Aorta (tissue), 5 donors: ENCODE measurements at places on chromosomes 13 and 19. TPM values are rescaled to one million over a fixed set of nuclear protein-coding genes. Genes with fewer than 3 reads are reported as not detected.

GRCh38 chr19:45660636-45661035 lies 7.4 kb upstream of the GIPR start:
- no peaks in the 10 kb centered on the region for H3K36me3 ChIP-seq
- H3K27ac ChIP-seq = no peak overlapping the region
- H3K4me3 ChIP-seq = no peak overlapping the region
- no peaks in the 10 kb centered on the region for H3K27me3 ChIP-seq

- H3K27ac ChIP-seq = no peak overlapping the region
- H3K27me3 ChIP-seq = no peaks in the 10 kb centered on the region
- no peak for DNase-seq
- H3K4me3 ChIP-seq = no peak overlapping the region
- H3K36me3 ChIP-seq = no peaks in the 10 kb centered on the region
Measured at GRCh38 chr19:53960886-53961285, 1.9 kb upstream of the CACNG8 start.

Gene ZFP14
- 11.5 TPM for total RNA-seq

DNA sequence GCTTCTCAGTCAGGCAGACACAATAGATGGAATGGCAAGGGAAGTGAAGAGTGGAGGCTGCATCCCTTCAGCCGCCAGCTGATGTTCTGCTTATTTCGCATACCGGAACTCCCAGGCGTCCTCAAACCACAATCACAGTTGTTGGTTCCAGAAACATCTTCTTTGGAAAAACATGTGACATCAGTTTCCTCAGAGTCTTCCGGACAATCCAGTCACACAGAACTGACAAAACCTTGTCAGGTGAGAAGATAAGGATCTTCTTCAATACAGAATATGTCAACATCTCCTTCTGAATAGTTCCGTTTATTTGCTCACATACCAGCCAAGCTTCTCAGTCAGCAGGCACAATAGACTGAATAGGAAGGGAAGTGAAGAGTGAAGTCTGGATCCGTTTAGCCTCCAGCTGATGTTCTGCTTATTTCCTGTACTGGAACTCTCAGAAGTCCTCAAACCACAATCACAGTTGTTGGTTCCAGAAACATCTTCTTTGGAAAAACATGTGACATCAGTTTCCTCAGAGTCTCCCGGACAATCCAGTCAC lies 45.1 kb upstream of the CEACAM21 start:
- no peaks in the 10 kb centered on the region for H3K36me3 ChIP-seq
- no peaks in the 10 kb centered on the region for H3K27me3 ChIP-seq
- no peak overlapping the region for H3K4me3 ChIP-seq
- DNase-seq = no peak
- H3K4me1 ChIP-seq = no peaks in the 10 kb centered on the region

Gene CBARP
- total RNA-seq = 3.0 TPM

Gene TUBA3C
- total RNA-seq = not detected

DNA sequence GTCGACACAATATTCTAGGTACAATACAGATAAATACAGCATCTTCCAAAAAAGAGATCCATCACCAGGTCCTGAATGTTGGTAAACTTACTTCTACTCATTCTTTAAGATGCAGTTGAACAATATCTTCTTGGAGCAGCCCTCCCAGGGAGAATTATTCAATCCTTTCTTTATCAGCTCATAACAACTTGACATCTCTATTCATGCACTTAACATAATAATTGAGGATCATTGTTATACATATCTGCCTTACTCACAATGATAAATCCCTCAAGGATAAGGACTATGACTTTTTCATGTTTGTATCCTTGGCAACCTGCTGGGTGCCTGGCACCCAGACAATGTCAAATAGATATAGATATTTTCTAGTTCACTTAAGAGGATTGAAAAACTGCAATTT lies 219.5 kb downstream of the POU4F1 start:
- H3K4me1 ChIP-seq = no peaks in the 10 kb centered on the region
- H3K27me3 ChIP-seq = no peaks in the 10 kb centered on the region
- DNase-seq = no peak
- no peak overlapping the region for H3K4me3 ChIP-seq
- H3K27ac ChIP-seq = no peak overlapping the region
